ENCODE measurements at places on chromosomes 1 and 21.

DNA sequence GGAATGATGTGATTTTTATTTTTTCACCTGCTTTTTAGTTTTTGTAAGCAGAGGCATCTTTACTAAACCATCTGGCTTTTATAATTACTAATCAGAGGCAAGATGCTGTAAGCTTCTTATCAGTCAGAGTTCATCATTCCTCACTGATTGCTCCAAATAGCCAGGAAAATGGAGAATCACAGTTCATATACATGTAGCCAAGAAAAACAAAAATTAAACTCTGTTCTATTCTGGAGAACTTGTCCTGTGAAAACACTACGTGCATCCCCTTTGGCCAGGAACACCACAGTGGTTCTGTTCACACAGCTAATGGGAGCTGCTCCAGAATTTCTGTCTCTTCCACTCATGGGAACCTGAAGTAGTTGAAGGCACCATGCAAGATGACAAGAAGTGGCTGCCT is 725.5 kb upstream of the CHRM3 start:
- no peak for DNase-seq

DNA sequence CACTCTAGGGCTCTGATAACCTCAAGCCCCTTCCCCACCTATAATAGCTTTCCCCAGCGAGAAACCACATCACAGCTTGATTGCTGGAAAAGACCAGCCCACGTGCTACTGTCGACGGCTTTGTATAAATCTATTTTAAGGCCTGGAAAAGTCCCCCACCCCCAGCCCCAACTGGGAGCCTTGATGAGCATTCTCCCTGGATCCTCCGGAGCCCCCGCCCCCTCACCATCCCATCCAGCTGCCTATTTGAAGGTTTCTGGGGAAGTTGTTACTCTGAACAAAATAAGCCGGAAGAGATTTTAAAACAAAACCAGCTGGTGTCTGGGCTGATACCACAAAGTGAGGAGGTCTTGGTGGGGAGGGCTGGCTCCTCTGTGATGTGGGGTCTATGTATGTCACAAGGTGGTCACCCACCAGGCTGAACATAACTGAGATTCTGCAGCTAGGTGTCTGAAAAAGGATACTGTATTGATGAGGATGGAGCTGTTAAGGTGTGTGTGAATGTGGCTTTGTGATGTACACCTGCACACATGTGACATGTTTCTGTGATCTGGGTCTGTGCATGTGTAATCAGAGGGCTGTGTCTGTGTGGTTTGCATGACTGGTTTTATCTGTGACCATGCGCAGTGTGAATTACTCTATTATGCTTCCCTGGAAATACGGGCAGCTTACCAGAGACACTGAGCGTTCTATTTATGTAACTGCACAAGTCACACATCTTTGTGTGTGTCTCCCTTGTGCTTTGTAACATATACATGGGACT is 25.0 kb downstream of the RIMS3 start:
- no peak for DNase-seq

- DNase-seq, result no peak
Measured at GRCh38 chr1:159700312-159700711, 14.1 kb downstream of the CRP start.

DNA sequence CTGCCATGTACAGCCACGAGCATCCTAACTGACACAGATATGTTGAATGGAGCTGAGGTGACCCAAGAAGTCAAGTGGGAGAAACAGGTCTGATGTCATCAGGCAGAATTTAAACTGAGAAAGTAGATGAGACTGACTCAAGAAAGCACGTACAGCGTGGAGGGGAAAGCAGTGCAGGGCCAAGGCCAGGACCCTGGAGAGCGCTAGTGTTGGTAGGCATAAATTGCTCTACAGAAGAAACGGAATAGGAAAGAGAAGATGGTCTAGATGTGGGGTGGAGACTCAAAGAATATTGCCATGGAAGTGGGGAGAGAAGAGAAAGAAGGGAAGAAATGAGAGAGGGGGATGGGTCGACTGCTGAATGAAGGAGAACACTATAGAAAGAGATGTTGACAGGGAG is 45.3 kb upstream of the GJB5 start:
- no peak for DNase-seq

DNA sequence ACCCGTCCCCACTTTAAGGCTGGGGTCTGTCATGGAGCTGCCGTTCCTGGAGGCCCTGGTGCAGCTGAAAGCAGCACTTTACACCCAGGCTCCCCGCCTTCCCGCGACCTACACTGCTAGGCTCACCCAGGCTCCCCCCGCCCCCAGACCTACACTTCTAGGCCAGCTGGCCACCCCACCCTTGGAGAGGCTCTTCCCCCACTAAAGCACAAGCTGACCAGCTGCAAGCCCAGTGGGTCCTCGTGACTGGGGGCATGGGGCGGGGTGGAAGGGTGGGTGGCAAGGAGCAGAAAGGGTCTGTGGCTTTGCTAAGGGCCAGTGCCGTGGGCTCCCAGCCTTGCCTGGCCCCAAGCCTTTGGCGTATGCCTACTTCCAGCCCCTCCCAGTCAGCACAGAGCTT is 9.7 kb upstream of the ARHGEF16 start:
- no peak for DNase-seq

GRCh38 chr1:97563926-97564325 is 356.9 kb downstream of the DPYD start:
- no peak for DNase-seq

GRCh38 chr1:175192630-175193526 is at the start of gene KIAA0040:
Gene KIAA0040 (minus strand): TSS chr1:175192776. CDS start chr1:175161013, 31,763 bp downstream.
- peak; percentile 35 for DNase-seq

All from CD4-positive, alpha-beta T cell (primary cell).